Left renal cortex interstitium (tissue), 4 donors: ENCODE measurements at places on chromosomes 6 and 20.

DNA sequence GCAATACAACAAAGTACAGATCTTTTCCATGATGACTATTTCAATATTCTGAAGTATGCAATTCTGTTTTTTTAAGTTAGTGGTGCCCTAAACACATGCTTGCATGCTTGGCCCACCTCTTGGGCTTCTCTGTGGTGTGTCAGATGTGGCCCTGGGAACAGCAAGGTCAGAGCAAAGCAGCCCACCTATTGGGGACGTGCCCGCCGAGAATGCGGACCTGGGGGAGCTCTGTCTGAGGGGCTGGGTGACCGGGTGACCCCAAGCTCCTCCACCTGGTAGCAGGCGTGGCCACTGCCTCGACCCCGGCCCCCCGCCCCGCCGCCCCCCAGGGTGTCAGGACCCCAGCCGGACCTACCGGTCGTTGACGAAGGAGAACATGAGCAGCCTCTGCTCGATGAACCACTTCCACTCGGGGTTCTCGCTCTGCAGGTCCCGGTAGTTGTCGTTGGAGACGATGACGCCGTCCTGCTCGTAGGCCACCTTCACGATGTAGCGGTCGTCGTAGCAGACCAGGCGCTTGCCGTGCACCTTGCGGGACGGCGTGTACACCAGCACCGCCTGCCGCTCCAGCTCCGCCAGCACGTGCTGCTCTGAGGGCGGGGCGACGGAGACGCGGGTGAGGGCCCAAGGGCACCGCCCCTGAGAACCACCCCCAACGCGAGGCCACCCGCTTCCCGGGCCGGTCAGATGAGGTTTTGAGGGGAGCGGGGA lies 28.3 kb downstream of the ZC3H12D start:
- DNase-seq: no peak

- no peak for DNase-seq
Measured at GRCh38 chr20:62161347-62161746, 17.8 kb downstream of the SS18L1 start.

DNA sequence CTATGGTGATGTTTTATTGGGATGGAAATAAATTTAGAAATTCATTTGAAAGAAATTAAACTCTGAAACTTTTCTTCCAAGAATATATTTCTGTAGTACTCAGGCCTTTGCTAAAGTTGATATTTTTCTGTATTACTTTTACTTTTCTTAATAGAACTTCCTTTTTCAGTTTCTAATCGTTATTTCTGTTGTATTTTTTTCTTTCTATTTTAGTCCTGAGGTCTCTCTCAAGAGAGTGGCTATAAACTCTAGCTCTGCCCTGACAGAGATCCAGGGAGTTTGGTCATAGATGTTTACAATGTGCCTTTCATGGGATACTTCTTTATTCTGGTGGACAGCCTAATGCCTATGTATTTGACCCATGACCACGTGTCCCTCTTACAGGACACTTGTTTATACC lies 51.0 kb downstream of the OR2B6 start:
- DNase-seq: no peak

DNA sequence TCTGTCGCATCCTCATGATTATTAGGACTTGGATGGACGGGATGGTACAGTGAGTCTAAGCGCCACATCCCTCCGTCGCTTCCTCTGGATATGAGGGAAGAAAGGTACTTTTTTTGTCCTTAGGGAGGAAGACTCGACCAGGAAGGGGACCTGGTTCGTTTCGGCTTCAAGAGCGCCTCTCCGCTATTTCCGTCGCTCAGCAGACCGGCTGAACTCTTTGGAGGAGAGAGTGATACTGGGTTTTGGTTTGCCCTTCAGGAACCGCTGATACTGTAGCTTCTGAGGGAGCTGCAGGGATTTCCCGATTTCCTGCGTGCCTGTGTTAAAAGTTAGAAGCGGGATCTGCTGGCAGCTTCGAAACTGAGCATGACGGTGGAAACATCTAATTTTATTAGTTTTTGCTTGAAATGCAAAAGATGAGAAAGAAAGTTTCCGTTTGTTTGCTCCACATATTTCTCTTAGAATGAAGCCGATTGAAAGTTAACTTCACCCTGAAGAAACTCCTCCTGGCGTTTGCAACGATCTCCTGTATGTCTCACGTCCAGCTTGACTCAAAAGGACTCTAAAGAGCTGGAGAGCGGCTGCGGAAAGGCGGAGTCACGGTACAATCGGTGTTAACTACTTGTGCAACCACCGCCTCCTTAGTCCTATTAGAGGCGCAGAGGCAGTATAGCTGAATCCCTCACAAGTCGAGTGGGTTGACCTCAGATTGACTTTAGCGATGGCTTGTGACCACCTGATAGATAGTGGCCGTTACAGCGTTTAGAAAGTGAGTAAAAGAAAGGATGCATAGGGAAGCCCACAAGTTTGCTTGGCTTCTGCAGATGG lies 129.4 kb downstream of the TRIM27 start:
- no peak for DNase-seq

- DNase-seq: no peak
Measured at GRCh38 chr6:90168693-90169131, 127.9 kb downstream of the BACH2 start.

GRCh38 chr6:37699887-37700619 lies 2.4 kb upstream of the MDGA1 start:
- DNase-seq: no peak

DNA sequence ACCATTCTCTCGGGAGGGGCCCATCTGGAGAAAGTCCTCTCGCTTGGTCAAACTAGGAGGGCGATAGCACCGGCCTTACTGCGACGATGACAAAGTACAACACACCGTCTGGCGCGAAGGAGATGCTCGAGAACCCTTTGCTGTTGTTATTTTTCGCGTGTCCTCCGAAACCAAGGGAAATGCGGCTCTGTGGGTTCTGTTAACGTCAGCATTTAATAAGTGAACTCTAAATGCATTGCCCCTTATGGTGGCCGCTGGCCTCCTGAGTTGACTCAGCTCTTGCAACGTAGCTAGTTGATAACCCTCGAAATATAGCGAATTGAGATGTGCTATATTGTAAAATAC lies 577 bp upstream of the SCAND1 start:
- no peak for DNase-seq

GRCh38 chr6:14841901-14842421 lies 403.9 kb upstream of the JARID2 start:
- DNase-seq: no peak

- DNase-seq: no peak
Measured at GRCh38 chr6:12605888-12606345, 110.7 kb upstream of the PHACTR1 start.

- DNase-seq: no peak
Measured at GRCh38 chr6:158608221-158608620, 36.3 kb downstream of the DYNLT1 start.

DNA sequence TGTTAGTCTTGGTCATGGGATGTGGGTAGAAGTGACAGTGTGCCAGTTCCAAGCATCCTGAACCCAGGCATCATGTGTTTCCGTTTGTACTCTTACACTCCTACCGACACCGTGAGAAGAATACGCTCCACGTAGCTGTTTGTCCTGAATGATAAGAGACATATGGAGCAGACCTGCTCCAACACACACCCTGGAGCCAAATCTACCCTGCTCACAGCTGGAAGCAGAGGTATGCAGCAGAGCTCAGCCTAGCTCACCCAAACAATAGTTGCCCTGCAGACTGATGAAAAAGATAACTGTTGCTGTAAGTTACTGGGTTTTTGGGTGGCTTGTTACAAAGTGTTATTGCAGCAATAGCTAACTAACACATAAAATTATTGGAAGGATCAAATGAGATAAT lies 14.3 kb upstream of the PDSS2 start:
- DNase-seq: no peak

DNA sequence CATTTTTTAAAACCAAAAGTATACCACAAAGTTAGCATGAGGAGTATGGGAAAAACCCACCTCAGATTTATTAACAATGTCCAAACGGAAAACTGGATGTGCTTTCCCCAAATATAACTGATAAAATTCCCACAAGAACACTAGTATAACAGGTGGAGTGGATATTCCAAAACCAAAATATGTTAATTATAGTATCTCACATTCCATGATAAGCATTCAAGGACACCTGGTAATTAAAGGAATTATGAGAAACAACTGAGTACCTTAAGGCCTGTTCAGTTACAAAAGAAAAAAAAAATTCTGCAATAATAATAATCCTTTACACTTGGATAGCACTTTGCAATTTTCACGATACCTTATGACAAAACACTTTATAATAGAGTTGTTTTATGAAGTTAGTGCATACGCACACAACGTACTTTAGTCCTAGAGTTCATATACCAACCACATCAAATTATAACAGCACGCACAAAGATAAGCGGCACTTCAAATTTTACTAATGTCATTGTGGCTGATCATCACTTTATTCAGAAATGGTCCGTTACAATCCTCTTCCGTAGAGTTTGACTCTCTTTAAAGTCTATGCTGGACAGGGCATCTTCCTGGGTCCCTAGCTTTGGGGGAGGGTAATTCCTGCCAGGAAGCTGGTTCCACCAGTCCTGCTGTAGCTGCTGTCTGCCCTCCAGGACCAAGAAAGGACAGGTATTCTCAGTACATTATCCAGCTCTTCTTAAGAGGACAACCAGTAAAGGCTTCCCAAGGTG lies 1.7 kb downstream of the CDK19 start:
- peak; percentile 10 for DNase-seq

DNA sequence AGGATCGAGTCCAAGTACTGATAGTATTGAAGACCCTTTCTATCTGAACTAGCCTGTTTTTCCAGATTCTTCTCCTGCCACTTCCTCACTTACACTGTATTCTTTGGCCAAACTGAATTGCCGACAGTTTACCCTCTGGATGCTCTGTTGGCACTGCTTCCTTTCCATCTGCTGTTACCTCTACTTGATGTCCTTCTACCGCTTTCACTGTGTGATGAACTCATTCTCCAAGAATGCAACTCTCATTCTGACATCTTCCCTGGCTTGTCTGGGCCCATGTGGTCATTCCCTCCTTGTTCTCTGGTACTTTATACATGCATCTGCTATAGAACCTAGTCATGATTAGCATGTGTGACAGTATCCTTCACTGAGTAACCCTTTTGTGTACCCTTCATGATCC lies 16.3 kb downstream of the RPRD1B start:
- no peak for DNase-seq

GRCh38 chr6:5278047-5278446 lies 16.7 kb downstream of the FARS2 start:
- no peak for DNase-seq

- DNase-seq: no peak
Measured at GRCh38 chr20:23602241-23602640, 3.5 kb downstream of the CST9 start.

DNA sequence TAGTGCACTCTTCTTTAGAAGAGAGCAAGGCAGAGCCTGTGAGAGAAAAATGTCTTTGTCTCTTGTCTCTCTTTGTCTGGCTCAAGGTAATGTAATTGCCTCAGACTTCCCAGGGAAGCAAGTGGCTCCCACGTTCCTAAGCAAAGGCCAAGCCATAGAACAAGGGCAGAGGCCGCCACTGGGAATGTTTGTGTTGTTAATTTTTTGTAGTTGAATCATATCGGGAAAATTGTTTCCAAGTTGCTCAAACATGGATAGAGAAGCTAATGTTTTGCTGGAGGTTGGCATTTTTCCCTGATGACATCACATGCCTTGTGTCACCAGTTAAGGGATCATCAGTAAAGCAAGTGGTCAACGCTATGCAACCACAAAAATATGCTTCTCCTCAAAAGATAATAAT lies 211.5 kb upstream of the FOXA2 start:
- no peak for DNase-seq

GRCh38 chr6:80477591-80477990 lies 371.1 kb downstream of the BCKDHB start:
- no peak for DNase-seq

GRCh38 chr6:24376871-24377270 lies 19.0 kb upstream of the DCDC2 start:
- no peak for DNase-seq

DNA sequence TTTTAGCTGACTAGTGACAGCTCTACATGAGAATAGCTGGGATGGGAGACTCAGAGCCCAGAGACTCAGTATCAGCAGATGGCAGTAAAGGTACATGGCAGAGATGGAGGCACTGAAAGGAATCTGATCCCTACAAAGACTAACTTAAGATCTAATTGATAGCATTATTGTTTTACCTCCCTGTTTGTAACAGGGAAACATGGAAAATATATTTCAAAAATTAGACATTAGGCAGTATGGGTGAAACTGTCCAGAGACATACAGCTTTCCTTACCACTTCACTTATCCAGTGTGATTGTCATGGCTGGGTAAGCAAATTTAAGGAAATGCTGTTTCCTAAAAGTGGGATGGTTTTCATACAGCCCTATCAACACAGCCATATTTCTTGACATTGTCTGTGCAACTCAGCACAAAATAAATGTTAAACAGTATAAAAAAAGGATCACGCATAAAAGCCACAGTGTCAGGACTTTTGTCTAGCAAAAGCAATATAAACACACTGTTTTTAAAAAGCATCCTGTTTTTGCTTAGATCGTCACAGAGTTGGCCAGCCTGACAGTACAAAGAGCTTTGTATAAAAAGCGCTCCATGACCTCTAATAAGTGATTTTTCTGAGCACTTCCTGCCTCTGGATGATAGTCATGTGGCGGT lies 376.9 kb downstream of the PHF3 start:
- peak; percentile 38 for DNase-seq

DNA sequence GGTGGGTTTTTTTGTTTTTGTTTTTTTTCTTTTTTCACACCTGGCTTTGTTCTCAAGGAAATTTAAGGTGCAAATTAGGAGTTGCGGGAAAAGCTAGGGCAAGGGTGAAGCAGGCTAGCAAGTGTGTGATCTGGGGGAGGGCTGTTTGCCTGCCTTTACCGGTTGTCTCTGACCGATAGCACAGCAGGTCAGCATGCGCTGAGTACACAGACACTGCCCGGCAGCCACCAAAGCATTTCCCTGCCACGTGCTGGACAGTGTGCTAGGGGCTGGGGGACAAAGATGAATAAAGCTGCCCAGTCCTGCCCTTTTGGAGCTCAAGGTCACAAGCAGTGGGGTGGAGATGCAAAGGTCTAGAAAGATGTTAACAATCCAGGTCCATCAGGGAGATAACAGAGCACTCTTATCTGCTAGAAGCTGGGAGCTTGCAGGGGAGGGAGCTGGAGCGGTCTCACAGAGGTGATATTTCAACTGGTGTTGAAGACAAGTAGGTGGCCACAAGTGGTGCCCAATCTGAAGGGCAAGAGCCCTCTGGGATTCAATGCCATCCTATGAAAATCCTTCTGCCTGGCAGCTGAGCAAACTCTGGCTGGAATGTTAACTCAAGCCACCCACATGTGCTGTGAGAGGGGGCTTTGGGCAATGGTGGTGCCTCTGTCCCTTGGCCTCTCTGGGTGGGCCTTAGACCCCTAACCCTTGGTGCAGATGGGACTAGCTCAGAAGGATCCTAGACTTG lies 24.5 kb downstream of the TTBK1 start:
- DNase-seq: no peak

DNA sequence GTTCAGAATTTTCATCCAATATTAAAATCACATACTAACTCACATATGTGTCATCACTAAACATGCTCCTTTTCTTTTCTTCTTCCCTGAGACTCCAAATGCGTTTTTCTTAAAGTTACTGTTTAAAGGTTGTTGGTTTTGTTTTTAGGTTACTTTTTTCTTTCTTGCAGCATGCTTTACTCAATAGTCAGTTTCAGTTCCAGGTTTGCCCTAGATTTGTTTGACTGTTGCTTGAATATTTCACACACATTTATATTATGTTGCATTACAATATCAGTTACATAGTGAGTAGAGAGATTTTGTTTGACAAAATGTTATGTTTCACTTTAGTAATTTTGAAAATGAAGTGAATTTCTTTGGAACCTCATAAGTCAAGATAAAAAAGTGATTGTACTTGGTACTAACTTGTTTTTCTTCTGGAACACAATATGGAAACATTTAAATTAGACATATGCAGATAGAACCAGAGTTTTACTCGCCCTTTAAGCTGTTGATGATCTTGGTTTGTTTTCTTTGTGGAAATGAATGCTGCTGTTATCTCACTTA lies 27.3 kb downstream of the FNDC1 start:
- no peak for DNase-seq
